ENCODE measurements at places on chromosomes 7 and 10. TPM values are rescaled to one million over a fixed set of nuclear protein-coding genes. Genes with fewer than 3 reads are reported as not detected.
A peak's percentile ranks its signal among the peaks of the same experiment; 100 is the strongest.

Gene OR2A1
- polyA plus RNA-seq, result 0.20 TPM

Gene C10orf105
- 1.7 TPM for polyA plus RNA-seq

Gene ABCA13
- polyA plus RNA-seq, result 3.5 TPM

Gene DENND11
- 3.8 TPM for polyA plus RNA-seq

Gene NEUROD6
- polyA plus RNA-seq, result not detected

Gene KIAA1217
- 40.0 TPM for polyA plus RNA-seq

Gene CNPY1
- polyA plus RNA-seq, result 0.25 TPM

Gene FAM25G
- polyA plus RNA-seq, result 8.6 TPM

Gene EXOC4
- 47.4 TPM for polyA plus RNA-seq

Gene ZNF488
- polyA plus RNA-seq, result 2.0 TPM

Gene LEP
- polyA plus RNA-seq, result 0.46 TPM

Gene CCM2
- 57.6 TPM for polyA plus RNA-seq

Gene PAPOLB
- polyA plus RNA-seq, result 65.2 TPM

Gene DYNC1I1
- 3.7 TPM for polyA plus RNA-seq

Gene KNDC1
- polyA plus RNA-seq, result 4.2 TPM

Gene TMEM213
- 0.09 TPM for polyA plus RNA-seq

Gene DOCK1
- 19.0 TPM for polyA plus RNA-seq

Gene ERVW-1
- polyA plus RNA-seq, result 17.5 TPM

DNA sequence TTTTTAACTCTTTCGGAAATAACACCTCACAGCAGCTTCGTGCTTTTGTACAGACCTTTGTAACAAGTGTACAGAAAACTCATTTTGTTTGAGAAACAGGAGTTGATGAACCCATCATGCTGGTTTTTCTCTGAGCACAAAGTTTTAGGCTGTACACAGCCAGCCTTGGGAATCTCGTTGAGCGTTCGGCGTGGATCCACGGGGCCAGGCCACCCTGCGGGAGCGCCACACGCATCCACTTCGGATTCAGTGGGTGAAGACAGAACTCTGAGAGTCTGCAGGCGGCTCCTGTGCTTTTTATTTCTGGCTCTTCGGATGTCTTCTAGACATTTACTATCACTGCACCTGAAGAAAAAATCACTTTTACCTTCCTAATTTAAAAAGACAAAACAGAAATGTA is 131.2 kb downstream of the SMURF1 start:
- DNase-seq, result peak; percentile 12

GRCh38 chr10:71580415-71580814 is 139.2 kb downstream of the C10orf105 start:
- no peak for DNase-seq

- DNase-seq, result no peak
These were observed 65.0 kb downstream of the STK17A start for GRCh38 chr7:43647673-43648472.

GRCh38 chr7:19210893-19211413 is 65.7 kb upstream of the FERD3L start:
- DNase-seq, result no peak

DNA sequence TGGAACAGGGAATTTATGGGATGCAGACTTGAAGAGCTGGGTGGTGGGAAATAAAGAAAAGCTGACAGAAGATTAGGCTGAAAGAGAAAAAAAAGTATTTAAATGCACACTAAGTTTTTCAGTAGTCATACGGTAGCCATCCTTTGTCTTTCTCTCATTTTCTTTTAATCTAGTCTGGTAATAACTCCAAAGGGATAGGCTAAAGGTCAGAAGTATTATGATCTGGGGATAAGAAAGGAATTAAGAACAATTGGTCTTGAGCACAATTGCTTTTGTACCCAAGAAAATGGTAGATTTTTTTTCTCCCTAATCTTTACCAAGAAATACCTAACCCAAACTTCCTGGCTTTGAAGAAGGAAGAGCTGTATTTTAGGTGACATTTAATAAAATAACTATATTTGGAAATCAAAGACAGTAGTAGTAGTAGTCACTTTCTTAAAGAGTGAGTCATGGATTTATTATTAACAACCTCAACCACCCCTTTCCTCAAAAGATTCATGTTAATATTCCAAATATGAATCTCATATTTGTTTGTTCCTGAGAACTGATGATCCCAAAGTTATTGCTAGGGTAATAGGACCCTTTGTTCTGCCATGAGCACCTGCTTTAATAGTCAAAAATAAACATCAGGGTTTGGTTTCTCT is 120.2 kb upstream of the ODAD2 start:
- DNase-seq, result no peak

DNA sequence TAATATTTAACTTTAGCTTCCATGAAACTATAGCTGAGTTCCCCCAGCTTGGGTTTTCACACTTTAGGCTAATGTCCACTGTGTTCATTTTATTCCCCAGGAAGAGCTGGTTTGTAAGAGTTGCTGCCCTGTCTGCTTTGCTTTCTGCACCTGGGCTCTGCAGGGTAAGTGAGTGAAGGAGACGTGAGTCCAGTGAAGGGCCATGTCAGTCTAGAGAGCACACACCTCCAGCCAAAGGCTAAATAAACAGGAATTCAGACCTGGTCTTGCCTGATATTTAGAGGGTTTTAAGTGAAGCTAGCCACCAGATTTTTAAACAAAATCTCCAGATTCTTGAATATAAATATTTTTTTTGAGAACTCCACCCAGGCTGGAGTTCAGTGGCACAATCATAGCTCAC is 24.5 kb upstream of the FZD1 start:
- DNase-seq, result no peak

GRCh38 chr10:21002091-21002878 is 105.2 kb upstream of the NEBL start:
- DNase-seq, result no peak

GRCh38 chr10:61500460-61500859 is 47.3 kb upstream of the TMEM26 start:
- DNase-seq, result no peak

- DNase-seq, result peak; percentile 58
These were observed 60.8 kb upstream of the MEOX2 start for GRCh38 chr7:15747301-15747700.

DNA sequence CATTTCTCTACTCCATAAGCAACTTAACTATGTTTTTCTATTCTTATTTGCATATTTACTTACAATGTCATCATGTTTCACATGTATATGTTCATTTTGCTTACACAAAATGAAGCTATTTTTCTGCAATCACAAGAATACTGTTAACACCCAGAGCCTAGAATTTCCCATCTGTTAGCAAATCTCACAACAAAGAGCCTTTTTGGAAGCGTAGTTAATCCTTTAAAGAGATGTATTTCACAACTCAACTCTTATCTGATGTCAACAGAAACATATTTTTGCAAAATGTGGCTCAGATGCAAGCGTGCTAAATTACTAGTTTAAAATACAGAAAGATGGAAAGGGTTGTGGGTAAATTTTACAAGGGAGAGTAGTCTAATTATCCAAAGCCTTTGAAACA is 110.6 kb upstream of the COL1A2 start:
- DNase-seq, result no peak

- peak; percentile 19 for DNase-seq
These were observed 52.3 kb upstream of the MYL10 start for GRCh38 chr7:101681170-101682007.

DNA sequence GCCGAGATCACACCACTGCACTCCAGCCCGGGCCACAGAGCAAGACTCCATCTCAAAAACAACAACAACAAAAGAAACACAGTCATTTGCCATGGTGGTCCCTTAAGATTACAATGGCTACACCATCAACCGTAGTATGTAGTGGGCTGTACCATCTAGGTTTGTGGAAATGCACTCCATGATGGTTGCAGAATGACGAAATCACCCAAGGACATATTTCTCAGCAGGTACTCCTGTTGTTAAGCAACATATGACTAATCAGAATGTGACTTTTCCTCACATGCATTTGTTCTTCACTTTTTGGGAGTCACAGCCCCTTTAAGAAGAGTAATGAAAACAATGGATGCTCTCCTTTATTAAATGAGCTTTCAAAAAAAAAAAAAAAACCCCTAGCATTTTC is 11.0 kb downstream of the SVIL start:
- DNase-seq, result no peak

- no peak for DNase-seq
These were observed 46.8 kb downstream of the TES start for GRCh38 chr7:116257156-116257555.

GRCh38 chr10:34647160-34647559 is 167.9 kb downstream of the PARD3 start:
- DNase-seq, result no peak

- DNase-seq, result no peak
These were observed 877.6 kb downstream of the LRMDA start for GRCh38 chr10:76309070-76309469.

DNA sequence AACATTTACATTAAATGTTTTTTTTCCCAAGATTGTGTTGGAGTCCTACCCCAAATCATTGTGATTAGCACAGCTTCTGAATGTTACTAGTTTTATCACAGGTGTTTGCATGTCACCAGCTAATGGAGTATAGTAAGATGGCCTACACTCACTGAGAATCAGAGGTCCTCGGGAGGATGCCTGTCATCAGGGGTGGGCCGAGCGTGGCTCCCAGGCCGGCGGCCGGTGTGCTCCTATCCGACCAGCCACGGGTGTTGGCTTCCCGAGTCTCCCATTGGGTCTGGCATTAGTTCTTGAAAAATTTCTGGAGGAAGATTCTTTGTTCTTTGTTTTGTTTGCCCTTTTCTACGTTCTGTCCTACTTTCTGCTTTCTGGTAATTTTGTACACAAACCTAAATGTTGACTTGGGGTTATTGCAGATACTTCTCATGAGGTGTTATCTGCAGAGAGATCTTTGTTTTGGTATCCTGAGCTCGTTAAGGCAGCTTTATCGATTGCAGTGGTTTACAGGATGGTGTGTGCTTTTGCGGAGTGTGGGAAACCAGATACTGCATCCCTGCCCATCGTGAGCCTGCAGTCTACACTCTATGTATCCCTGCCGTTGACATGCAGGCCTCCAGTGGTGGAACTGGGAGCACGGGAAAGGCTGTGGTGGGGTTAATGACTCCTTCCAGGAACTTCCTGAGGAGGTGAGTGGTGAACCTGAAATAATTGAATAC is 67.3 kb upstream of the DNAJB6 start:
- no peak for DNase-seq

DNA sequence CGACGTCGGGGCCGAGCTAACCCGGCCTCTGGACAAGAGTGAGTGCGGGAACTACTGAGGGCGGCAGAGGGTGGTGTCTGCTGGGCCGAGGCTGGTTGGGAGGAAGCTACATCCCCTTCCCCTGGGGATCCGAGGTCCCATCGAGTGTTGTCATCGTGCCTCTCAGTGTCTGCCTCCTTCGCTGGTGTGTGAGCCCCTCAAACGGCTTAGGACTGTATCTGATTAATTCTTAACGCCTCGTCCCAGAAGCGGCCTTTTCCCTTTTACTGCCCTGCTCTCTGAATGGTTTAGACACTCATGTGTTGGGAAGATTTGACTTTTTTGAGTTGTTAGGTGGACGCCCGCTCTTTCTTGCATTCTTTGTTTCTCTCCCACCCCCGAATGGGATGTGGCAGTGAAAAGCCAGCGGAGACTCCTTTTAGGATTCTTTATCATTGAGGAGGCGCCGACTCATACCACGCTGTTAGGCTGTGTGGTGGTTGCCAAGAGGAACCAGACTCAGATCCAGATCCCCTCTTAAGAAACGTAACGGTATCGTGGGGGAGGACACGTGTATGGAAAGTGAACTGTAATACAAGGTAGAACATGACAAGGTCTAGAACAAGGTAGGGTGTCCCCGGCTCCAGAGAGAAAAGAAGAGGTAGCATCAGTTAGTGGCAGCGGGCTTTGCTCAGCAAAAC is 631 bp downstream of the SUPV3L1 start:
- peak; percentile 21 for DNase-seq

- no peak for DNase-seq
These were observed 49.8 kb downstream of the ZNF239 start for GRCh38 chr10:43524434-43525247.

DNA sequence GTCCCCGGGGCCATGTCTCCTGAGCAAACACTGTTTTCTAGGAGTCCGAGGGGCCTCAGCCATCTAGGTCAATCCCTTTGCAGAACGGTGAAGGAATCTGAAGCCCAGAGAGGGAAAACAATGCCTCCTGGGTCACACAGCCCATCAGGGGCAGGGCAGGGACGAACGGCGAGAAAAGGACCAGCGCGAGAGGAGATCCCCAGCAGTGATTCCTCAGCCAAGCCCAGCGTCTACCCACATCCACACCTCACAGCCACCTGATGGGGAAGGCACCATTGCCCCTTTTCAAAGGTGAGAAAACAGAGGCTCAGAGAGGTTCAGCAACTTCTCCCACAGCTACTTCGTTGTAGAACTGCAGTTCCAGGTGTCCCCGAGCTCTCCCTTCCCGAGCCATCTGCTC is 17.9 kb upstream of the PSMG3 start:
- DNase-seq, result no peak

DNA sequence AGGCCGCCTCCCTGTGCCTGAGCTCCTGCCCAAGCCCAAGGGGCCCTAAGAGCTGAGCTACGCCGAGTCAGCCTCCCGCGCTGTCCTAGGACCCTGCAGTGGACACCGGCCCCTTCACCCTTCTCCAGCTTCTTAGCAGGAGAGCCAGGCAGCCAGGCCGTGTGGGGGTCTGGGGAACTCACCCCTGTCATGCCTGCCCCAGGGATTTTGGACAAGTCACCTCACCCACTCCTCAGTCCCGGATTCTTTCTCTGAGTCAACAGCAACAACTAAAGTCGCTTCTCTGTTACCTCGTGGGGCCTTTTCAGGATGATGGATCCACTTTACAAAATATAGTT is 79.3 kb downstream of the MKI67 start:
- DNase-seq, result no peak

- no peak for DNase-seq
These were observed 131.6 kb downstream of the HGF start for GRCh38 chr7:81638198-81638597.

GRCh38 chr10:21368728-21369425 is 156.6 kb downstream of the SKIDA1 start:
- DNase-seq, result peak; percentile 92

- DNase-seq, result no peak
These were observed 34.6 kb downstream of the COL26A1 start for GRCh38 chr7:101397243-101397642.

- DNase-seq, result no peak
These were observed 19.1 kb downstream of the LMTK2 start for GRCh38 chr7:98125759-98126158.

GRCh38 chr10:4770801-4771553 is 55.0 kb upstream of the AKR1E2 start:
- DNase-seq, result no peak

- DNase-seq, result peak; percentile 26
These were observed 168.5 kb downstream of the TEX36 start for GRCh38 chr10:125514206-125515162.

GRCh38 chr7:36918591-36918990 is 194.3 kb upstream of the AOAH start:
- DNase-seq, result no peak

Data from testis (tissue), 5 donors.